ENCODE measurements at places on chromosomes 1 and 21.
A peak's percentile ranks its signal among the peaks of the same experiment; 100 is the strongest.

GRCh38 chr21:31910074-31910470 is 37.3 kb downstream of the HUNK start:
- DNase-seq: no peak

- no peak for DNase-seq
Observed at GRCh38 chr1:104933846-104934245, 1184.1 kb downstream of the AMY1C start.

DNA sequence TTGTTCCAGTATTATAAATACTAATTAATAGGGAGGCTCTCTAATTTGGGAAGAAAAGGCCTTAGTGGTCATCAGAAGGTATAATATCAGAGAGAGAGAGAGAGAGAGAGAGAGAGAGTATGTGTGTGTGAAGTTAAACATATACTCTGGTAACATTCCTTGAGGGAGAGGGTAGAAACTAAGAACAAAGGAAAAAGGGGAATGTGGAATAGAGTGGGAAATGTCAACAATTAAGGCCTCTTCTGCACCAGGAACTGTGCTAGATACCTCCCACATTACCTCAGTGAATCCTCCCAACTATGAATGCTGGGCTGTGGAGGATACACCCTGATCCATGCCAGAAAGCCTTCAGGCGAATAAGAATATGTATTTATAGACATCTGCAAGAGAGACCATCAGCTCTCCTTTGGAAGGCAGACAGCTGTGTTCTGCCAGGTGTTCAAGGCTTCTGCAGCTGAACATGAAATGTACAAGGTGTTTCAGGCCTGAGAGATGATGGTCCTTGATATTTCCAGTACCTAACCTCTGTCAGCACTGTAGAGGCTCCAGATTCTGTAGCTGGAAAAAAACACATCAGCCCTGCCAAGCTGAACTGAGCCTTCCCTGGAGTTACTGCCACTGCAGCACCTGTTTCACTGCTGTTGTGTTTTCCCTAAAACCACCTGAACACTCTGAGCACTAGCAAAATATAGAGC is 29.1 kb downstream of the TBX15 start:
- no peak for DNase-seq

DNA sequence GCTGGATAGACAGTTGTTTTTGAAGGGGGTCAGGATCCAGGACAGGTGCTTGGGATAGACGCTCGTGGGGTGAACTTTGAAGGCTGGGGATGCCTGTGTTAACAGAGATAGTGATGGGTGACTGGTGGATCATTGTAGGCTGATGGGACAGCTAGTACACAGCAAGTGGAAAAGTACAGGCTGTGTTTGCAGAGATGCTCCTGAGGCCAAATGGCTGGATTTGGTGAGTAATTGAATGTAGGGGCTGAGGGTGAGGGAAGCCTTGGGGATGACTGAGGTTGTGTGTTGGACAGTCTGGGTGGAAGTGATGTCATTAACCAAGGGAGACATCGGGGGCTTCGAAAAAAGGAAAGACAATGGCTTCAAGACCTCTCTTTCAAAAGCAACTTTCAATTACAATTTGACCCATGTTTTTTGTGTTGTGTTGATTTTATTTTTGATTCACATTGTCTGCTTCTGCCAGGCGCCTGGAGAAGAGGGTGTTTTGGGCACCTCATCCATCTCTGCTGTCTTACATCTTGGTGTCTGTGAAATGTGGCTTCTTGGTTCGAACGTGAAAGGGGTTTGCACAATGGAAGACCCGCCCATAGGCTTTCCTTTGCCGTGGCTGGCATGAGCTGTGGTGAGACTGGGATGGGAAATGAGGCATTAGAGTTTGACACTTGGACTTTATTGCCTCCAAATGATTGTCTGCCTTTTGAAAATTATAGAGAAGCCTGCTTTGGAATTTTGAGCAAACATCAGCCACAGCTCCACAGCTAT is 147.5 kb downstream of the FOXD2 start:
- no peak for DNase-seq

DNA sequence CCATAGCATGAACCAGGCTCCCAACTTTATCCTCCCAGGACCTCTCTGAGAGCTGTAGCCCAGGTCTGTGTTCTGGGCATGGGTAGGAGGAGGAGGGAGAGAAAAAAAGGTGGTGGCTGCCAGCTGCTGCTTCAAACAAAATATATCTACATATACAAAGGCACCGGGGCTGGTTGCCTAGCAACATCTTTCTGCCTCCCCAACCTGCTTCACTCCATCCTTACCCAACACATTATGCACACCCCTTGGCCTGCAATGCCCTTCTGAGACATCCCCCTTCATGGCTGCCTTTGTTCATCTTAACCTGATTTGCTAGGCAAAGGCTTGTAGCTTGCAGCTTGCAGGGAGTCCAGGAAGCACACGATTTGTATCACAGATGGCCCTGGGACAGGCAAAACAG is 27.2 kb upstream of the ATP1A1 start:
- DNase-seq: peak; percentile 66

DNA sequence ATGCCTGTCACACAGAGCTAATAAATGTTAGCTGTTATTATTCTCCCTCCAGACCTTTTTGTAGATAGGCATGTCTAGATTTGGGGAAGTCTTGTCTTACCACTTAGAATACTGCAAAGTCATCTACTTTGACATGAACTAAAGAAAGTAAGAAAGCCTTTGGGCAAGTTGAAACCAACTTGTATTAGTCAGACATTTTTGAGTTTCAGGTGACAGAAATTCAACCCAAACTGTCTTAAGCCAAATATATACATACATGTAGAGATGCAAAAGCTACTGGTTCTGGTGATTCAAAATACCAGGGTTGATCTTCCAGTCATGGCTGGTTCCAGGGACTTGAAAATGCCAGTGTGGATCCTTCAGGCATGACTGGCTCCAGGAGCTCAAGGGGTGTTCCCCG is 276.8 kb upstream of the TMEM51 start:
- DNase-seq: no peak

- DNase-seq: no peak
Observed at GRCh38 chr1:246510147-246511030, 3.3 kb upstream of the SMYD3 start.

- no peak for DNase-seq
Observed at GRCh38 chr1:44012941-44013609, 18.2 kb downstream of the SLC6A9 start.

GRCh38 chr1:1144122-1144842 is 28.4 kb upstream of the C1orf159 start:
- DNase-seq: peak; percentile 62

GRCh38 chr1:44025816-44026215 is 5.4 kb downstream of the SLC6A9 start:
- DNase-seq: no peak

DNA sequence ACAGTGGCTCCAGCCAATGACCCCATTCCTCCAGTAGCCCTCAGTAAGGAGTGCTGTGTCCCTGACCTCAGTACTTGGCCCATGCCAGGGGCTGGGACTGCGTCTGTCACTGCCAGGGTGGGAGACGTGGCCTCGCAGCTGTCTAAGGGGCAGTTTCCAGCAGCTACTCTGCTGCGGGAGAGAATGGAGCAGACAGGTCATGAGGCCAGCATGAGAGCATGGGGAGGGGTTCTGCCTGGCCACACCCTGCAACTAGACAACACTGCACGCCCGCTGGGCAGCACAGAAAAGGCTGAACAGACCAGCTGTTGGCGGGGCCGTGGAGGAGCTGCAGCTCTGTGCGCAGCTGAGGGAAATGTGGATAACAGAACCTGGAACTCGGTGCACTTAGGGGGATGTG is 91.6 kb upstream of the COL6A1 start:
- DNase-seq: no peak

DNA sequence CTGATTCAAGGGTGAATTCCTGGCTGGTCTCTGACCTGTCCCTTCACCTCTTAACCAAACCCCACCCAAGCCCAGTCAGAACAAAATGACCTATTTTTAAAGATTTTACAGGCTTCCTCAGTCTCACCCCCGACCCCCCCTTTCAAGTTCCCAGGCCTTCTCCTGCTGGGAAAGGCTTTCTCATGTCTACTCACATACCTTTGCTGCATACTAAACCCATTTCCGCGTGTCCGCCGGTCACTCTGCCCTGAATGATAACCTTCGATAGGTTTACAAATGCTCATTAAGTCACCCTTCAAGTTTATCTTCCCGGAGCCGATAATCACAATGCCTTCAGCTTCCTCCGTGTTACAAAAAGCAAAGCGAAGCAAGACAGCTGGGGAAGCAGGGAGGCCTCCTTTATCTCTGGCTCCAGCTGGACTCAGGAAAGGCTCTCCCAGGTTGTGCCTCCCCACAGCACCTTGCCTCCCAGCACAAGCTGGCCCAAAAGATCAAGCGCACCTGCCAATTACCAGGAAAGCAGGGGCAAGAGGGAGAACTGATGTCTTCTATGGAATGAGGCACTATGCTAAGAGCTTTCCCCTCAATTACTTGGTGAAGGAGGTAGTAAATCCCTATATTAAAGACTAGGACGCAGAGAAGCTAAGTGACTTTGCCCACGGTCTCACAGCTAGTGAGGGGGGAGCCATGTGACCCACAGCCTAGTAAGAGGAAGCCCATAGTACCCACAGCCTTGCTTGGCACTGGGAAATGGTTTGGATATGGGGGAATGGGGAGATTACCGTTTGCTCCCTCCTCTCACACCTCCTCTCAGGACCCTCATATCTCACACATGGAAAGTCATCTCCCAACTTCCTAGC is 15.9 kb downstream of the SMIM12 start:
- no peak for DNase-seq

GRCh38 chr1:228417061-228417460 is 400 bp upstream of the TRIM17 start:
- no peak for DNase-seq

DNA sequence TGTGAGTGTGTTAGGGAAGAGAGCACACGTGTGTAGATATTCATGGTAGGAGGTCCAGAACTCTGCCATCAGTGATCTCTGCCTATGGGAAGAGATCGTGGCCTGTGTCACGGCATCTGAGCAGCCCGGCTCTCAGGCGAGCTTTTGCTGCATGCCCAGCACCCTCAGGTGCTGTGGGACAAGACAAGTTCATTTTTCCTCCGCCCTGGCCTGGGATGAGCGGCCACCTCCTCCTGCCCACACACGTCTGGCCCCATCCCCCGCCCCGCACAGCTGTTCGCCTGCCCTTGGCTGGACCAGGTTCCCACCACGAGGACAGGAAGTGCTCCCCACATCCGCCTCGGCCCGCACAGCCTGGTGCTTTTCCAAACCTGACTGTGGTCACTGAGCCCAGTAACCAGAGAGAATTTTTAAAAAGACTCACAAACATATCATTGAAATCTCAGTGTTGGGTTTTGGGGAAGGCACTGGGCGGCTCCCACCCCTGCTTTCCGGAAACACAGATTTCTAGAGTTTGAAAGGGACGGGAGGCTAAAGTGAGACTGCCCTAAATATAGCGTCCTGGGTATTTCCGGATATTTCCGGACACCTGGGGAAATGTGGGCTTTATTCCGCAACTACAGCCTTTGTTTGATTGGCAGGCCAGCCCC is 18.0 kb downstream of the BMP8A start:
- DNase-seq: no peak

DNA sequence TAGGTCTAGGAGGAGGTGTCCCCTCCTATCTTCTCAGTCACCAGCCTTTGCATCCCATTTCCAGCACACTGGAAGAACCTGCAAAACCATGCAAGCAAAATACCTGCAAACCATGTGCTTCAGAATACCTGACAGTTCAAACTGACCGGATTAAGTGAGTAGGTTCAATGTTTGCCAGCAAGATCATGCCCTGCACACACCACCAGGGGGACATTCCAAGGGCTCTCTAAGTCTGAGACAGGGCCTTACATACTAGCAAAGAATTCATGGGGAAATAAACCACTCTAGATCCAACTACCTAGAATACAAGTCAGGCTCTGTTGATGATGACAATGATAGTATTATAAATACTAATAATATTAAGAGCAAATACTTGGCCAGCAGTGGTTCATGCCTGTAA is 27.6 kb downstream of the INPP5B start:
- DNase-seq: no peak

DNA sequence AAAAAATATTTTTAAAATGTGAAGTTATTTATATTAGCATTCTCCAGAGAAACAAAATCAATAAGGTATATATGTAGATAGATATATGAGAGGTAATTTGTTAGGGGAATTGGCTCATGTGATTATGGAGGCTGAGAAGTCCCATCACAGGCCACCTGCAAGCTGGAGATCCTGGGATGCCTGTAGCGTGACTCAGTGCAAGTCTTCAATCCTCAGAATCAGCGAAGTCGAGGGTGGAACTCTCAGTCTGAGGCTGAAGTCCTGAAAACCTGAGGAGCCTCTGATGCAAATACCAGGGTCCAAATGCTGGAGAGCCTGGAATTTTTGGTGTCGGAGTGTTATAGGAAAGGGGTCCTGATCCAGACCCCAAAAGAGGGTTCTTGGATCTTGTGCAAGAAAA is 658.5 kb downstream of the USP25 start:
- no peak for DNase-seq

GRCh38 chr1:199279067-199279466 is 640.2 kb downstream of the PTPRC start:
- DNase-seq: no peak

GRCh38 chr1:9510130-9510529 is 29.1 kb upstream of the SLC25A33 start:
- DNase-seq: no peak

- DNase-seq: no peak
Observed at GRCh38 chr21:26835027-26835713, 10.0 kb downstream of the ADAMTS1 start.

GRCh38 chr1:32701421-32701911 is 1.1 kb downstream of the SYNC start:
- DNase-seq: no peak

GRCh38 chr1:228691211-228691610 is 44.1 kb upstream of the RHOU start:
- DNase-seq: no peak

DNA sequence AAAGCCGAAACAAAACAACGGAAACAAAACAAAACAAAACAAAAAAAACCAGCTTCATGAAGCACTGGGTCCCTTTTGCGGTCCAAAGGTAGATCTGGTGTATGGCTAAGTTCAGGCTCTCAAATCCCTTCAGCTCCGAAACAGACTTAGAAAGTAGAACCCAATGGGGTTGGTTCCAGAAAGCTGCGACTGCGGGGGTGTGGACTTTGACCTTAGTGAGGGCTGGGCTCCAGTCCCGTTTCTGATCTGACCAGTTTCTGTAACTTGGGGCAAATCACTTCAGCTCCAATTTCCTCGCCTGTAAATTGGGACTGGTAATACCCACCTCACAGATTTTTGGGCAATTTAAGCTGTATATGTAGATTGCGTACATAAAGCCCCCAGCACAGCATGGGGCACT is 105.2 kb downstream of the ZSCAN20 start:
- DNase-seq: no peak

GRCh38 chr1:107997866-107998265 is 32.9 kb upstream of the VAV3 start:
- DNase-seq: no peak

GRCh38 chr1:46342677-46343350 is 2.2 kb downstream of the NSUN4 start:
- DNase-seq: no peak

- peak; percentile 44 for DNase-seq
Observed at GRCh38 chr1:213669964-213670691, 317.6 kb upstream of the PROX1 start.

- no peak for DNase-seq
Observed at GRCh38 chr1:21077085-21077484, 99.6 kb downstream of the EIF4G3 start.
